Activated T-cell treated with anti-CD3 and anti-CD28 coated beads, Interleukin-2, amount 50 U/mL, for 72 hours (primary cell): ENCODE measurements at places on chromosomes 3 and 15. TPM values are rescaled to one million over a fixed set of nuclear protein-coding genes. Genes with fewer than 3 reads are reported as not detected.

DUOXA2 gene
- not detected for total RNA-seq

FBN1 gene
- 0.79 TPM for total RNA-seq

TERC gene
- total RNA-seq, result 23.0 TPM

DAZL gene
- total RNA-seq, result not detected

ATP10A gene
- total RNA-seq, result 21.9 TPM

MASP1 gene
- total RNA-seq, result not detected

DNA sequence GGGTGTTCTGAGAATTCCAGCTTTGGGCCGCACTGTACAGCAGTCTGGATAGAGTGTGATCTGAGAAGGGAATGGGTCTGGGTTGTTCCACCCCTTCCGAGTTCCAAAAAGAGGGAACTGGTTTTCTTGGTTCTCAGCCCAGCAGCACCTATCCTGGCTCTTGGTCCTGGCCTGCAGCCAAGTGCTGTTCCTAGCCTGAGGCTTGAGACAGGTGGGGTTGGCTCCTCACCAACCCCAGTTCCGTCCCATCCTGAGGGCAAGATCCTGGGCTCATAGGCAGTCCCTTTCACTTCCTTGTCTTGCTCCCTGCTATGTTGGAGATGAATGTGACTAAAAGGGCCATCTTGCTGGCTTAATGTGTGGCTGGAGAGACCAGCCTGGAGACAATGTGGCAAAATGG is 15.2 kb downstream of the IVD start:
- H3K4me1 ChIP-seq, result no peaks in the 10 kb centered on the region
- H3K27me3 ChIP-seq, result no peaks in the 10 kb centered on the region
- no peak overlapping the region for H3K27ac ChIP-seq
- no peak overlapping the region for H3K4me3 ChIP-seq
- DNase-seq, result no peak

DNA sequence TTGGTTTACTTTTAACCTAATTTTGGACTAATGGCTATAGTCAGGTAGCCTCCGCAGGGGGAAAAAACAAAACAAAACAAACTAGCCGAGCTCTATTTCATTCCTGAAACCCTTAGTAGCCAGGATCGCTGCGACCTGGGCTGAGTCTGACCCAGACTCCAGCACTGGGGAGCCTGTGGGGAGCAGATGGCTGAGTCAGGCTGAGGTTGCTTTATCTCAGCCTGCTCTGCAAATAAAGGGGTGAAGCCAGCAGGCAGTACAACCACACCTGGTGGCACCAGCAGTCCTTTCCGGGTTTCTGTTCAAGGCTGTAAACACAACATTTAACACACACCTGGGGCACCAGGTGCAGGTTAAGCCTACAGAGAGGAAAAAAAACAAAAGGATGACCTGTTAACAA is 27.3 kb downstream of the ABHD2 start:
- no peak overlapping the region for H3K27ac ChIP-seq
- no peak overlapping the region for H3K4me3 ChIP-seq
- H3K27me3 ChIP-seq, result no peaks in the 10 kb centered on the region
- H3K4me1 ChIP-seq, result peaks cover 5% of the 10 kb centered on the region
- H3K36me3 ChIP-seq, result peaks cover 6% of the 10 kb centered on the region

- no peak overlapping the region for H3K27ac ChIP-seq
- H3K4me1 ChIP-seq, result no peaks in the 10 kb centered on the region
- H3K27me3 ChIP-seq, result peaks cover 8% of the 10 kb centered on the region
- DNase-seq, result no peak
- no peak overlapping the region for H3K4me3 ChIP-seq
These were observed 25.2 kb downstream of the EXD1 start for GRCh38 chr15:41205315-41205714.

DNA sequence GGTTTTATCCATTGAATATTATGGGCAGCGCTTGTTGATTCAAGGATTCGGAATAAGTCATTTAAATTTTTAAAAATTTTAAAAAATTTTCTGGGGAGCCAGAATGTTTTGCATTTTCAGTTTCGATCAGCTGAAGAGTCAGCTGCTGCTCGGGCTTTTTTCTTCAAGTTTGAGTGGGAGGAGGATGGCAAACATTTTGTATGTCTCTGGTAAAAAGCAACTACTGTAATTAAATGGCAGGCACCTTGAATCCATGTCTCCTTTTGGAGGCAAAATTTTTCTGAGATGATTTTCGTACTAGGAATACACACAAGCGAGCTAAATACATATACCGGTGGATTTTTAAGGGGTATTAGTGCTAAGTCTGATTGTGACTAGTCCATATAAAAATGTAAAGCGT is 612 bp downstream of the C3orf38 start:
- peaks cover 5% of the 10 kb centered on the region for H3K27me3 ChIP-seq
- DNase-seq, result no peak
- peaks cover 47% of the 10 kb centered on the region for H3K4me1 ChIP-seq
- H3K36me3 ChIP-seq, result peaks cover 10% of the 10 kb centered on the region
- H3K27ac ChIP-seq, result peak overlapping the region; percentile 99

DNA sequence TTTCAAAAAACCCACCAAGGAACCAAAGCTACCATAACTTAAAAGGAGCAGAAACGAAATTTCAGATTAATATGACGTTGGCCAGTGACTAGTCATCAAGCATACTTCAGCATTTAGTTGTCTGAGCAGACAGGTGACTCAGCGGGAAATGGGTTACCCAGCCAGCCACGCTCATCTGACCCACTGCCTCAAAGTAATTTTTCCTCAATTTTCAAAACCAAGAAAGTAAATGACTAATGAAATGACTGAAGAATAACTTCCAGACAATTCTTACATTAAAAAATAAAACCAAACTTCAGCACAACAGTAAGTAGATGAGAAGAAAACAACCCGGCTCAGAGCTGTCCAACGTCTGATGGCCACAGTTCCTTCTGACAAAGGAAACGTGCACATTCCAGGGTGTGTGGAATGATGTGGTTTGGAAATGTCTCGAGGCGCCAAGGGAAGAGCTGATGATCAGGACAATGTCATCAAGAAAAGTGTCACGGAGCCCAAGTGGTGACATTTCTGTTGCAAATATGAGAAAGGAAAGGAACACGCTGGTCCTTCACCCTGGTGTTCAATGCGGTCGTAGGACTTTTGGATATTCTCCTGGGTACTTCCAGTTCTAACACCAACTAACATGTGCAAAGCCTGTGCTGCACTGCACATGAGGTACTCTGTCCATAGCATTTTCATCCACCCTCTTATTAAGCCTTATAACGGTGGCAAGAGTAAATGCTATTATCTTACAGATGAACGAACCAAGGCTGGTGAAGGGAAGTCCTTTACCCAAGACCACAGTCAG is 79.1 kb downstream of the FOXP1 start:
- H3K4me3 ChIP-seq, result peak overlapping the region; percentile 76
- peak; percentile 51 for DNase-seq
- H3K27ac ChIP-seq, result peak overlapping the region; percentile 95
- peaks cover 45% of the 10 kb centered on the region for H3K4me1 ChIP-seq

GRCh38 chr3:49377483-49377882 is 19.3 kb upstream of the GPX1 start:
- H3K36me3 ChIP-seq, result peaks cover 22% of the 10 kb centered on the region
- peak overlapping the region; percentile 50 for H3K27ac ChIP-seq
- H3K4me1 ChIP-seq, result peaks cover 44% of the 10 kb centered on the region
- peak overlapping the region; percentile 56 for H3K4me3 ChIP-seq
- no peaks in the 10 kb centered on the region for H3K27me3 ChIP-seq
- DNase-seq, result peak; percentile 81

DNA sequence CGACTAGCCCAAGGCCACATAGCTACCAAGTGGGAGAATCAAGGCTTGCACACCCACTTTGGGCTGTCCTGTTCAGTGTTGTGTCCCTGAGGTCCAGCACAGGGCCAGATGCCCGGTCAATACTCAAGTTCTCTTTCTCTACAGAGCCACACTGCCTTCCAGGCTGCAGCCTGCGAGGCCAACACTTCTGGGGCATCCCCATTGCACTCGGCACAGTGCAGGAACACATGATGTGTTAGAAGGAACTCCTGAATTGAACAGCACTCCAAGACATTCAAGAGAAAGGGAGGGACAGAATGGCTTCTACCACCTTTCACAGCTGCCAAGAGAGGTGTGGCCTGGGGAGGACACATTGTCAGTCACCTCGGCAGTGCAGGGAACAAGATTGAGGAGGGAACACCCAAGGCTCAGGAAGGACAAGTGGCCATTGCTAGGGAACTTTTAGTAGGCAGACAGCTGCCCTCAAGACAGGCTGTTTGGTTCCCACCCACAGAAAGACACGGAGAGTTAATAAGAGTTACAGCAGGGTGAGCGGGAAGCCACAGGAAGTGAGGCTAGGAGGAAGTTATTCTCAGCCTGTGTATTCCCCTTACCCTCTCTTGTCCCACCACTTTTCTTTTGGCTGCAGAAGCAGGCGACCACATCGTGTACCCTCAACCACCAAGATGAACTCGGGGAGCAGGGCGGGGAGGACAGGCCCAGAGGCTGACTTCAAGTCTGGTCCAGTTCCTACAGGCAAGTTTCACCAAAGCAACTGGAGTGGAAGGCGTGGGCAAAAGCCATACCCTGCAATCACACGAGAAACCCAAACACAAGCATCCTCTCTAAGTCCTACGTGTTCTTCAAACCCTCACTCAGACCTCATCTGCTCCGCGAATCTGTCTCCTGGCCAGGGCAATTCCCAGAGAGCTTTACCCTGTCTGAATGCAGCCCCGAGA is 69.4 kb downstream of the SRGAP3 start:
- H3K4me3 ChIP-seq, result peak overlapping the region; percentile 42
- DNase-seq, result peak; percentile 3
- H3K4me1 ChIP-seq, result peaks cover 26% of the 10 kb centered on the region
